ENCODE measurements at places on chromosomes 7 and 10.

DNA sequence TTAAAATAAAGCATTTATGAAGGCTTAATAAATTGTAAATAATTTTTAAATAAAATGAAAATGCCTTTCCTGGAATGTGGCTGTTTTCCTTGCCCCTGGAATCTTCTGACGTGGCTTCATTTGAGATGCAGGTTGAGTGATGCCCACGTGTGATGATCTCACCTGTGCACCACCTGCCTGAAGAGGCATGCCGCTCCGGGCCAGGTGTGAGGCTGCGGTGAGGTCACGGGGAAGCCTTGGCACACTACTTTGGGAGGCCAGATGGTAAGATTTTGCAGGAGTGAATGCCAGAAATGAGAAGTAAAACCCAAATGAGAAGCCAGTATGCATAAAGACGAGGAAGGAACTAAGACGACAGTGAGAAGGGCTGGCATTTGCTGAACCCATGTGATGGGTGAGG lies 36.2 kb downstream of the GOT1 start:
- DNase-seq: no peak

- DNase-seq: no peak
Measured at GRCh38 chr7:28700096-28700495, 258.0 kb downstream of the TRIL start.

GRCh38 chr7:45033261-45033930 lies 33.4 kb downstream of the CCM2 start:
- DNase-seq: no peak

DNA sequence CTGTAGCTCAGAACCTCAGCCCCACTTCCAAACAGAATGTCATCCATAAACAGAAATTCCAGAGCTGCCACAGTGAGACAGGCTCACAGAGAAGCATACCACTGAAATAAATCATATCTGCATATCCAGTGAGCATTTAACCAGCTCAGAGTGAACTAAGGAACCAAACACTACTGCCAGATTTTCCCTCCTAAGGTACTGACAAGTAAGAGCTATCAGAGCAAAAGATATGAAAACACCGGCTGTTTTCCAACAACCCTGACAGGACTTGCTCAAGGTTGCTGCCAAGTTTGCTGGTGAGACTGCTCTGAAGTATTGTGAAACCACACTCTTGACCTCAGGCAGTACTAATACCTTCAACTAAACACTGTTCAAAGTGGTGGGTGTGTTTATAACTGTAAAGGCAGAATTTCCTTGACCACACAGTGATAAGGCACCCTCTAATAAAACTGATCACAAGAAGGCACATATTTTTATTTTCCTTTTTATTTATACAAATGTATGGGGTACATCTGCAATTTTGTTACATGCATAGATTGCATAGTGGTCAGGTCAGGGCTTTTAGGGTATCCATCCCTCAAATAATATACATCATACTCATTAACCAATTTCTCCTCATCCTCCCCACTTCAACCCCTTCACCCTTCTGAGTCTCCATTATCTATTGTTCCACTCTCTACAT lies 18.3 kb downstream of the SGMS1 start:
- no peak for DNase-seq

DNA sequence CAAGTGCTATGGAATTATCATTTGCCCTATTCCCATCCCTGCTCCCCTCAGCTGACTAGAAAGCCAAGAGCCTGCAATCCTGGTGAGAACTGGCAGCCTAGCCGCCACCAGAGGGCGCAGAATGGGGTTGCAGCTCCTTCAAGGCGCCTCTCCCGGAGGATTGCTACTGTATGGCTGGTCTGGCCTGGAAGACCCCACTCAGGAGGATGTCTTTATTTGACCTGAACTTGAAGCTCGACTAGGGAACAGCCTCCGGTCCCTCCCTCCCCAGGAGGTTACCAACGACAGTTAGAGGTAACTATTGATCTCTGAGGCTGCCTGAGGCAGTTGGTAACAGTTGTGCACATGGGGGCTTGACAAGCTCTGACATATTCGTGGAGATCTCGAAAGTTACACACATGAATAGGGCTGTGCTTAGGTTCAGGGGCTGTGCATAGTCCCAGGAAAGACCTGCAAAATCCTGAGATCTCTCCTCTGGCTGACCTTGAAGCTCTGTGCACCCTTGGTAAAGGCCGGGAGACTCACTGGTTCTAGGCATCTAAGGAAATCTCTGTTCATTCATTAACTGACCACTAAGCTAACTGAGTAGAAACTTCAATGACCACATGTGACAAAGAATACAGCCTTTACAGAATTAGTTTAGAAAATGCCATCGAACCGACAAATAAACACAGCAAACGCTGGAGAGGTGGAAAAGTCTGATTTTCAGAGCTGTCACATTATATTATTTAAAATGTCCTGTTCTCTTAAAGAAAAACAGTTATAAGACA lies 65.7 kb downstream of the TSPAN12 start:
- peak; percentile 42 for DNase-seq

- no peak for DNase-seq
Measured at GRCh38 chr7:68146983-68147382, 1150.3 kb downstream of the TYW1 start.

- DNase-seq: no peak
Measured at GRCh38 chr7:77655836-77656455, 40.3 kb upstream of the RSBN1L start.

DNA sequence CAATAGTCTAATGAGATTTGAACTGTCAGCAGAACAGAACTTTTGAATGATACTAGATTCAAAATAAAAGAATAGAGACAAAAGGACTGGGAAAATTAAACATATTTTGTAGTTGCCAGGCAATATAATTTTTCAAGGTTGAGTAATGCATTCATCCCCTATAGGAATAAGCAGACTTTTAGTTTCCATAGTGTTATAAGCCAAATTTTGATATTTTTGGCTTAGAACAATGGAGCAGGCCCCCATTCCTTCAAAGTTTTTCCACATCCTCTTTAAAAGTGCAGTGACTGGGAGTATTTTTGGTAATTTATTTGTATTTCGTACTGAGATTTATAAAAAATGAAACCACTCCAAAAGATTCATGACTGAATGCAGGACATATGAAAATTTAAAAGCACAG lies 24.0 kb downstream of the MEOX2 start:
- DNase-seq: no peak

- no peak for DNase-seq
Measured at GRCh38 chr7:22725585-22725984, 1.4 kb upstream of the IL6 start.

GRCh38 chr10:6044060-6044459 lies 18.1 kb downstream of the IL2RA start:
- no peak for DNase-seq

- DNase-seq: no peak
Measured at GRCh38 chr7:47066976-47067614, 514.8 kb downstream of the TNS3 start.

DNA sequence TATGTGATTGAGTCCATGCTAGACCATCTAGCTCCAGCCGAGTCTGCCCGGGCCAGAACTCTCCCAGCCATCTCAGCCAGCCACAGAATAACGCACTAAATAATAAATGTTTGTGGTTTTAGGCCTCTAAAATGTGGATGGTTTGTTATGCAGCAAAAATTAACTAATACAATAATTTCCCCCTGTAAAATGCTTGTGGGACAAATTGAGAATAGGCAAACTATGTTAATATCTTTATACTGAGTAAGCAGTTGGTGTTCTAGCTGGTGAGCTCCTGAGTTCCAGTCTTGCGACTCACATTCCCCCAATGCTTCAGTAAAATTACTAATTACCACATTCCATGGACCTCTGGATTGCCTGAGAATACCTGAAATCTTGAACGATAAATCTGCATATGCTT lies 316.8 kb upstream of the NFE2L3 start:
- no peak for DNase-seq

DNA sequence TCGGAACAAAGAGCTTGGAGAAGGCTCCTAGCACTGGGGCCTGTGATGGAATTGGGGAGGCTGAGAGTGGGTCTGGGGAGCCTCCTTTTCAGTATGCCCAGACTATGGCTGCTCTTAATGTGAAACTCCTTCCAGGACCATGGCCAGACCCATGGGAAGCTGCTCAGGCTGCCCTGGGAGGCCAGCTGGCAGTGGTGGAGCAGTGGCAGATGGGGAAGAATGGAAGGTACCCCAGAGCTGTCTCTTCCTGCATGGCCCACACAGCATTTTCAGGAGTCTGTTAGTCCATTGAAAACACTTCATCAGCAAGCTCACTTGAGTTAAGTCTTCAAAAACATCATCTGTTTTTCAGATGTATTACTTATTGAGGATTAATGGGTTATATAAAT lies 18.5 kb downstream of the NACAD start:
- DNase-seq: no peak

DNA sequence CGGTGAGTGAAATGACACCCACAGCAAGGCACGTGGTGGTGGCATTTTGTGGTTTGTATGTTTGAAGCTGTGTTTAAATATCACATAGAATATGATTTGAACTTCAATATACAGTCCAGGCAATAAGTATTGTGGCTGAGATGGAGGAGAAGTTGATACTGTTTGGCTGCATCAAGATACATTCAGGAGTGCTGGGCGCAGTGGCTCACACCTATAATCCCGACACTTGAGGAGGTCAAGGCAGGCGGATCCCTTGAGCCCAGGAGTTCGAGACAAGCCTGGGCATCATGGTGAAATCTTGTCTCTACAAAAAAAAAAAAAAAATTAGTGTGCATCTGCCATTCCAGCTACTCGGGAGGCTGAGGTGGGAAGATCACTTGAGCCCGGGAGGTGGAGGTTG lies 35.2 kb upstream of the NUB1 start:
- DNase-seq: no peak

- peak; percentile 70 for DNase-seq
Measured at GRCh38 chr7:26293569-26294308, 2.1 kb downstream of the SNX10 start.

DNA sequence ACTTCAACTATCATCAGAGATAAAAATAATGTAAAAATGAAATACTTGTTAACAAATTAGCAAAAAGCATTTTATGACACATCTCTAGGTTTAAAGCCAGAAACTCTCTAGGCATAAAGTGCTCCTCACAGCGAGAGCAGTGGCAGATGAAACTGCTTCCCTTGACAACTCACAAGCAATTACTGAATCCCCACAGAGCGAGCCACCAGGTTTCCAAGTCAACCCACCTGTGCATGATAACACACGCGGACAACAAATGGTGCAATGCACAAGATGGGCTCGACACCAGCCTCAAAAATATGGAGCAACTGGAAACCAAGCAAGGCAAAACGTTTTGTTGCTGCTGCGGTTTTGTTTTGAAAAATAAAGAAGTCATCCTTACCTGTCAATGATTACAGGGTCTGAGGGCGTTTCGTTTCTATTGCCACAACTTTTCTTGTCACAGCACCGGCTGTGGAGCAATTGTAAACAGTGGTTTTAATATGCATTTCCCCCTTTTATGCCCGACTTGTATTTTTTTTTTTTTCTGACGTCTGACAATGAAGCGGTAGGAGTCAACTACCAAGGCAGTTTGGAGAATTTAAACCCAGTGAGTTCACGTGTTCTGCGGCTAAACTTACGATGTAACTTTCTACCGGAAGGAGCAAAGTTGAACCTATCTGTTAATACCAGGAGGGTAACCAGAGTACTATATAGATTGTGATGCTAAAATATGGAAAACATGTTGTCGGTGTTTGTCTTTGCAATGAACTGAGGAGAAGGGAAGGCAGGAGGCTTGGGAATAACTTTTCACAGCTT lies 7.0 kb downstream of the EBF3 start:
- no peak for DNase-seq

DNA sequence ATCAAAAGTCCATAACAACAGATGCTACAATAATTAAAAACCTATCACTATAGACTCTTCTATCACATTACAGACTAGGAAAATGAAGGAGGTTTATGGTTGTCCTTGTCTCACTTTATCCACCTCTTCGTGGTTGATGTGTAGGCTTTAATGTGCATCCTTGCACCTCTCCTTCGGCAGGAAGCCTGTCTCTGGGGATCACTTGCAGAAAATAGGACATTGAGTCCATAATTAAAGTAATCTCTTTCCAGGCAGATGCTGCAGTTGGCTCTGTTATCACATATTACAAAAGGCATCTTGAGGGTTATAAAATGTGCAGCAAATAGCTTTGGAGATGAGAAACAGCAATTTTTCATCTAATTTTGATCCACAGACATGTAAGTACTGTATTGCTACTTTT lies 168.4 kb downstream of the RELN start:
- DNase-seq: no peak

GRCh38 chr10:80187465-80188409 lies 17.6 kb downstream of the ANXA11 start:
- DNase-seq: peak; percentile 33

DNA sequence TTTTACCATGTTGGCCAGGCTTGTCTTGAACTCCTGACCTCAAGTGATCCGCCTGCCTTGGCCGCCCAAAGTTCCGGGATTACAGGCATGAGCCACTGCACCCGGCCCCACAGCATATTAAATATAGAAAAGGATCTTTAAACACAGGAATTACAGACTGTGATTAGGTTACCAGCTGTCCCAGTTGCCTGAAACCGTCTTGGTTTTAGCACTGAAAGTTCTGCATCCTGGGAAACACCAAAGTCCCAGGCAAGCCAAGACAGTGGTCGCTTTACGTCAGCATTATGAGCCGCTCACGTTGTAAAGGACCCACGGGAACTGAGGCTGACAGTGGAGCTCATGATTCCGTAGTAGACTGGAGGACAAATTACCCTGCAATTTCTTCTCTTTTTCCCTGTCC lies 69.0 kb upstream of the FAM180A start:
- no peak for DNase-seq

- no peak for DNase-seq
Measured at GRCh38 chr7:31493714-31494181, 20.1 kb upstream of the ITPRID1 start.

DNA sequence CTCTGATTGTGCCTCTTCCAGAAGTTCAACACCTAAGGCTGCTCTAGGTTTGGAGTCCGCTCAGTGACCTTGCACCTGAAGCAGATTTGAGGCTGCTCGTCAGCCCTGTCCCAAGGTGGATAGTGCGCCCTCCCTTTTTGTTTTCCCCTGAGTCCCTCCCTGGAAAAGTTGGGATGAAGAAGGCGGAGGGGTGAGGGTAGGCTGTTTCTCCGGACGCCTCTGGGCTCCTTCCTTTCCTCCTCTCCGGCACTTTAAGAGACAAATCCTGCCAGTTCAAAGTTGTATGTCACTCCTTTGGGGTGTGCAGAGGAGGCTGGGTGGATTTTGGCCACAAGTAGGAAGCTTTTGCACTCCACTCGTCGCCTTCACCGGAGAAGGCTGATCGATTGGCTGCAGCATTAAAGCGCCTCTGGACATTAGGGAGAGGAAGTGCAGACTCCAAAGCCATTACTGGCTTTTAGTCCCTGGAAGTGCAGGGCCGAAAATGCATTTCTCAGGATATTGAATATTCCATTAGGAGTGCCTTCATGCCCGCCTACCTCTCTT lies 81.9 kb upstream of the PRKG1 start:
- no peak for DNase-seq
